ENCODE measurements at places on chromosomes 3 and 15.

DNA sequence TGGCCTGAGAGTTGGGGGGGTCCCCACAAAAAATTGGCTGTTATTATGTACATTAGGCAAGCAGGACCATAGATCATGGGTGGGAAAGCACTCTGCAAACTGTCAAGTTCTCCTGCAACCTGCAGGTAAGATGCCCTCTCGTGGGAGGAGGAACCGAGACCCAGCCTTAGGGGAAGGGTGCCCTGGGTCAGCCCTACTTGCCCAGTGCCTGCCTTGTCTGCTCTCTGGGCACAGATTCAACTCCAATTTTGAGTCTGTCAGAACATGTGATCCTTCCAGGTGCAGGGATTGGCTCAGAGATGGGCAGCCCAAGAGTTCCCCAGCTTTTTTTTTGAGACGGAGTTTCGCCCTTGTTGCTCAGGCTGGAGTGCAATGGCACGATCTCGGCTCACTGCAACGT, 99.2 kb downstream of the PLXNA1 start:
- no peak for DNase-seq

DNA sequence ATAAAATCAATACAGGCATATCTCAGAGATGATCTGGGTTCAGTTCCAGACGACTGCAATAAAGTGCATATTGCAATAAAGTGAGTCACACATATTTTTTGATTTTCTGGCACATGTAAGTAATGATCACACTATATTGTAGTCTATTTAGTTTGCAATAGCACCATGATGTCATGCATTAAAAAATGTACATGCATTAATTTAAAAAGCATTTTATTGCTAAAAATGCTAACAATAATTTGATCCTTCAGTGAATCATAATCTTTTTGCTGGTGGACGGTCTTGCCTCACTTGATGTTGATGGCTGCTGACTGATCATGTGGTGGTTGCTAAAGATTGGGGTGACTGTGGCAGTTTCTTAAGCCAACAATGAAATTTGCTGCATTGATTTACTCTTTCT, 511.1 kb downstream of the OTOL1 start:
- no peak for DNase-seq

DNA sequence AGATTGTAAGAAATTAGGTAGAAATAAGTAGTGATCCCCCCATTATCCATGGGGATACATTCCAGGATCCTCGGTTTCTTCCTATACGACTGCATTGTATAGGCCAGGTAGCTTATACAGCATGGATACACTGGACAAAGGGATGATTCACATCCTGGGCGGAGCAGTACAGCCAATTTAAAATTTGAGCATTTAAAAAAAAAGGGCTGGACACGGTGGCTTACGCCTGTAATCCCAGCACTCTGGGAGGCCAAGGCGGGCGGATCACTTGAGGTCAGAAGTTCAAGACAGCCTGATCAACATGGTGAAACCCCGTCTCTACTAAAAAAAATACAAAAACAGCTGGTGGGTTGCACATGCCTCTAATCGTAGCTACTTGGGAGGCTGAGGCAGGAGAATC, 976 bp upstream of the ARGFX start:
- no peak for DNase-seq

DNA sequence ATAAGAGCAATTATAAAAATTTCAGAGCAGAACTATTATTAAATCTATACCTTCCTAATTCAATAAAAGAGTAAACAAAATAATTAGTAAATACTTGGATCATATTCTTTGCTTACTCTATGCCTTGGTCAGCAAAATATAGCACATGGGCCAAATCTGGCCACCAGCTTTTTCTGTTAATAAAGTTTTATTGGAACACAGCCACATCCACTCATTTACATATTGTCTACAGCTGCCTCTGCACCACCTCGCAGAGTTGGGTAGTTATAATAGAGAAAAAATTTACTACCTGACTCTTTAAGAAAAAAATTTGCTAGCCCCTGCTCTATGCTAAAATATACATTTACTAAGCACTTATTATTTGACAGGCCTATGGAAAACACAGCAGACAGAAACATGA, 32.2 kb upstream of the GANC start:
- DNase-seq = no peak

DNA sequence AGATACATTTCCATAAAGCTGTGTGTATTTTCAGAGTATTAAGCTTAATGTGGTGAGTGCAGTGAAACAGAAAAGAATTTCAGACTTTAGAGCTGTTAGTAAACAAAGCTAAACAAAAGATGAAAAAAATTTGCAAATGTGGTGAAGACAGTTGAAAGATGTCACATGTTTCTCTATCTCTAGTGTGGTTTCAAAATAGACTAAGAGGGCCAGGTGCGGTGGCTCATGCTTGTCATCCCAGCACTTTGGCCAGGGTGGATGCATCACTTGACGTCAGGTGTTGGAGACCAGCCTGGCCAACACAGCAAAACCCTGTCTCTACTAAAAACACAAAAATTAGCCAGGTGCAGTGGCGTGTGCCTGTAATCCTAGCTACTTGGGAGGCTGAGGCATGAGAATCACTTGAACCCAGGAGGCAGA, 466.0 kb upstream of the NR2F2 start:
- no peak for DNase-seq

- DNase-seq = no peak
These were observed 10.6 kb upstream of the PCSK6 start for GRCh38 chr15:101499863-101500713.

GRCh38 chr3:129030611-129031010, 29.5 kb downstream of the EFCC1 start:
- DNase-seq = no peak

GRCh38 chr3:12356175-12356574, 67.3 kb downstream of the PPARG start:
- DNase-seq = no peak

DNA sequence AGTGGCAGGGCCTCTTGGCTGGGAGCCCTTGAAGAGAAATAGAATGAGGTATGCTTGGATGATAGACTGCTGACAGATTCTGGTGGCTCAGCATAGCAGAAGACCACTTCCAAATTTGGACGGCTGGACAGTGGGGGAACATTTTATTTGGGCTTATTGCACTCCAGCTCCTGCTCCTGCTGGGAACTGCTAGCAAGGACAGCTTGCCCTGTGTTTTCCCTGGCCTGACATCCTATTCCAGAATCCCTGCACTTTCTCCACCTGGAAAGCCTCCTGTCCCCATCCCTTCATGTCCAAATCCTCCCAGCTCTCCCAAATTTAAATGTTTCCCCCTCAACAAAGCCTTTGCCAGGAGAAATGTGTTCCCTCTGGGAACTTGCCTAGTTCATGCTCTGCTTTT, 9.8 kb upstream of the COLQ start:
- DNase-seq = no peak

DNA sequence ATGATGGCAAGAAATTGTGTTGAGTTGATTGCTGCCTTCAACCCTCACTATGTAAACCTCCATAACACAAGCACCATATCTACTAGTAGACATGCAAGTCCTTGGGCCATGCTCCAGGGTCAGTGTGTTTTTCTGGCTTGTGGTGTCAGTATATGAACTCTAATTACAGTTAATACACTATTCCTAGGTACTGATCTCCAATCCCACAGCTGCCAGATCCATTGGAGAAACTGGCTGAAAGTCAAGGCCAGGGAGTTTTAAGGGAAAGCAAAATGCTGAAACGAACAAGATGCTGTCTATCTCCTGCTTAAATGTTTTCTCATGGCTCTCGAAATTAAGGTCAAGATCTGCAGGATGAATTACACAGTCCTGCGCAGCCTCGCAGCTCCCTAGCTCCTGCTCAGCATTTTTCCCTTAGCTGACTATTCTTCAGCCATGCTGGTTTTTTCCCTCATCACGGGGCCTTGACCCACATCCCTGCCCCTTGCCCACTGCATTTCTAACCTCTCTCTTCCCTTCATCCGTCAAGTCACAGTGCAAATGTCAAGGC, 425.0 kb upstream of the ADAMTS9 start:
- DNase-seq = no peak

- no peak for DNase-seq
These were observed 339.1 kb downstream of the KCNH8 start for GRCh38 chr3:19487386-19487785.

DNA sequence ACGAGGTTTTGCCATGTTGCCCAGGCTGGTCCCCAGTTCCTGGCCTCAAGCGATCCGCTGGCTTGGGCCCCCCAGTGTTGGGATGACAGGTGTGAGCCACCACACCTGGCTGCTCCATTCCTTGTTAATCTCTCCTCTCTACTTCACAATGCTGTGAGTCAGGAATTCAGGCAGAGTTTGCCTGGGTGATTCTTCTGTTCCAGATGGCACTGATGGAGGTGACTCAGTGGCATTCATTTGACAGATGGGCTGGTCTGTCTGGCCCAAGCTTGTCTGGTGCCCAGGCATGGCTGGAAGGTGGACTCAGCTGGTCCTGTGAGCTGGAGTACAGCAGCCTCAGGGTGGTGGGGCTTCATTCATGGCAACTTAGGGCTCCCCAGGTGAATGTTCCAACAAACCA, 43.2 kb downstream of the SLC6A20 start:
- no peak for DNase-seq

- no peak for DNase-seq
These were observed 800.7 kb downstream of the ROBO1 start for GRCh38 chr3:78967061-78967460.
